Stimulated activated CD8-positive, alpha-beta memory T cell treated with anti-CD3 and anti-CD28 coated beads, Interleukin-4, amount 100 ng/mL, for 4 hours (primary cell): ENCODE measurements at places on chromosomes 2 and 18.

GRCh38 chr2:31196622-31197021 is 20.7 kb downstream of the CAPN14 start:
- no peak for DNase-seq

GRCh38 chr2:38109732-38110181 is 33.8 kb upstream of the CYP1B1 start:
- no peak for DNase-seq

GRCh38 chr18:68500556-68500955 is 214.4 kb downstream of the TMX3 start:
- no peak for DNase-seq

DNA sequence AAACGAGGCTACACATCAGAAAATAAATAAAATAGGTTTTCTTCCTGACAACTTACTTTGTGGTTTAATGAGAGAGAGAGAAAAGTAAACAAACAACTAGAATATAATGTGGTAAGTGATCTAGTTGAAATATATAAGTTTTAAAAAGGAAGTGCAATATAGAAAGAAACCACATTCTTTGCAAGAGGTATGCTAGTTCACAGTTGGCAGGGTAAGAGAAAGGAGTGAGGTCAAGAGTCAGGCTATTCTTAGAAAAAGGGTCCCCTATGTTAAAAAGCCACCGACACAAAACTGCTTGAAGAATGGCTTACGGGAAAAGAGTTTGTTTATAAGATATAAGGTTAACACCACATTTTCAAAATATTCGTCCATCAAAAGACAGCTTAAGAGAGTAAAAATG is 462.1 kb downstream of the ERBB4 start:
- no peak for DNase-seq

DNA sequence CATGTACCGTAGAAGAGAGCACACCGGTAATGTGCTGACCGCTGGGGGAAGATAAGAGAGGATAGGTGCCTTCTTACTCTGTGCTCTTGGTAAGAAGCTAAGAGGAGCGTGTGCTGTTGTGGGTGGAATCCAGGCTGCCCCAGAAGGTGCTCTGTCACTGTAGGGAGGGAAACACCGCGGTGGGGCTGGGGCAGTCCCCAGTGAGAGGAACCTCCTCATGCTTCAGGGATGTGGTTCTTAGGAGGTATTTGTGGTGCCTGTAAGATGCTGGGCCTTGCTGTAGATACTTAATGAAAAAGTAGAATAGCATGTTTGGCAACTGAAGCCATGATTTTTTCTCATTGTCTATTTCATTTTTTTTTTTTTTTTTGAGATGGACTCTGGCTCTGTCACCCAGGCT is 1.1 kb downstream of the COLEC11 start:
- no peak for DNase-seq

DNA sequence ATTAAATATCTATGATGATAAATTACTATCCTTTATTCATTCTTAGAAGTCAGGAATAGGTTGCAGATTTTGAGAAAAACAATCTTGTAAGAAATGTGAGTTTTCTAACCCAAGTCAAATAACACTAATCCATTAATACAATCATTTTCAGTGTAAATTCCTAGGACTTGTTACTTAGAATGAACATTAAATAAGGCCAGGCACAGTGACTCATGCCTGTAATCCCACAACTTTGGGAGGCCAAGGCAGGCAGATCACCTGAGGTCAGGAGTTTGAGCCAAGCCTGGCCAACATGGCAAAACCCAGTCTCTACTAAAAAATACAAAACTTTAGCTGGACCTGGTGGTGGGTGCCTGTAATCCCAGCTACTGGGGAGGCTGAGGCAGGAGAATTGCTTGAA is 45.8 kb upstream of the CDKL4 start:
- DNase-seq, result no peak

- DNase-seq, result no peak
Measured at GRCh38 chr2:141021611-141022010, 1109.2 kb downstream of the LRP1B start.

- DNase-seq, result peak; percentile 30
Measured at GRCh38 chr18:35376742-35377695, at the start of gene ZNF396. Gene ZNF396, minus strand, starts transcription at chr18:35377337. Its CDS starts 3,045 bp downstream, at chr18:35374292.

- no peak for DNase-seq
Measured at GRCh38 chr2:156695020-156695419, 258.8 kb downstream of the GPD2 start.
